ENCODE measurements at places on chromosomes 2 and 18.

DNA sequence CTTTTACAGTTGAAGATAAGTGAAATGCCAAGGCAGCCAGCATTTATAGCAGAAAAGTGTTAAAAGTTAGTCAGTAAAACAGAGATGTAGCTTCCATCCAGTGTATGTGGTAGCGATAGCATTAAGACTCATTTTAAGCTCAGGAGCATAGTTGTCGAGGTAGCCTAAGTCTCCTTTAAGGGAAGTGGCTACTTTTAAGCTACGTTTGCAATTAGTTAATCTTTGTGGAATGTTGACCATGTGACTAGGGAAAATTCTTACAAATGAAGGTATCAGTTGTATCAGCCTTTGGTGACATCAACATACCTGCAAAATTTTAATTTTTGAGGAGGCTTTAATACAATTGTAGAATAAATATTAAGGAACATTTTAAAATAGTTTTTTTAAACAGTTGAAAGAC lies 61.9 kb downstream of the LHCGR start:
- DNase-seq, result no peak

GRCh38 chr18:13185675-13186198 lies 32.8 kb upstream of the LDLRAD4 start:
- DNase-seq, result no peak

DNA sequence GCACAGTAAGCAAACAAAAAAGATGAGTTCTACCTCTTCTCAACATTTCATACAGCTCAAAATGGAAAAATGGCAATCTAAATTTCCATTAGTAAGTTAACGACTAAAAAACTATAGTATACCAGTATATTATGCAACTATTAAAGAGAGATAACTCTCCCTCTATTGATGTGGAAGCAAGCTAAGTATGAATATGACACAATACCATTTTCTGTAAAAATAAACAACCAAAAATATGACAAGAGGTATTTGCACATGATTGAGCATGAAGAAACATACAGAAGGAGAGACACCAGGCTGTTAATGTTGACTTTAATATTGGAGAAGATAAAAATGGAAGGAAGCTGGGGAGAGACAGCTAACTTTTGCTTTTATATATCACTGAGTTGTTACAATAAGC lies 103.5 kb upstream of the ARL5A start:
- DNase-seq, result no peak

DNA sequence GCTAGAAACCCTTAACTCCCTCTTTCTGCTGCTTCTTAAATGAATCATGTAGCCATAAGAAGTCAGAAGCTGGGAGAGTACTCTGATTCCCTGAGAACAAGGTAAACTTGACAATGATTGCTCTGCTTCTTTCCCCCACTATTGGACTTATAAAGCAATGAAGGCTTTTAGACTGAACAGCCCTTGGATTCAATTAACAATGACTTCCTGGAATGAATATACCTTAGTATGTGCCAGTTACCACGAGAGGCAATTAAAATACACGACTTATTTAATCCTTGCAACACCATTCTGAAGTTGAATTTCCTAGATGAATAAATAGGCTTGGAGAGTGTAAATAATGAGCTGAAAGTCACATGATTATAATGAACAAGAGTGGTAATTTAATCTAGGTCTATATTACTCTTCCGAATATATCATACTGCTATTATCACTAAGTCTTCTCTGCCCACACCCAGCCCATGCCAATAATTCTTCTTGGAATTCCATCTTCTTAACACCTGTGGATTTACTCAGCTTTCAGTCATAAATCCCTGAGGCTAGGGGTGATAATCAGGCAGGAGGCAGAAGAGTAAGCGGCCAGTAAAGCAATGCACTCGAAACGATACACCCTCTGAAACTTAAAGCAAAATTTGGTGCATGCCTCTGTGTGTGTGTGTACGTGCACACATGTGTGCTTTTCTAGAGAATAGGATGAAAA lies 170.2 kb downstream of the ATAD2B start:
- no peak for DNase-seq

DNA sequence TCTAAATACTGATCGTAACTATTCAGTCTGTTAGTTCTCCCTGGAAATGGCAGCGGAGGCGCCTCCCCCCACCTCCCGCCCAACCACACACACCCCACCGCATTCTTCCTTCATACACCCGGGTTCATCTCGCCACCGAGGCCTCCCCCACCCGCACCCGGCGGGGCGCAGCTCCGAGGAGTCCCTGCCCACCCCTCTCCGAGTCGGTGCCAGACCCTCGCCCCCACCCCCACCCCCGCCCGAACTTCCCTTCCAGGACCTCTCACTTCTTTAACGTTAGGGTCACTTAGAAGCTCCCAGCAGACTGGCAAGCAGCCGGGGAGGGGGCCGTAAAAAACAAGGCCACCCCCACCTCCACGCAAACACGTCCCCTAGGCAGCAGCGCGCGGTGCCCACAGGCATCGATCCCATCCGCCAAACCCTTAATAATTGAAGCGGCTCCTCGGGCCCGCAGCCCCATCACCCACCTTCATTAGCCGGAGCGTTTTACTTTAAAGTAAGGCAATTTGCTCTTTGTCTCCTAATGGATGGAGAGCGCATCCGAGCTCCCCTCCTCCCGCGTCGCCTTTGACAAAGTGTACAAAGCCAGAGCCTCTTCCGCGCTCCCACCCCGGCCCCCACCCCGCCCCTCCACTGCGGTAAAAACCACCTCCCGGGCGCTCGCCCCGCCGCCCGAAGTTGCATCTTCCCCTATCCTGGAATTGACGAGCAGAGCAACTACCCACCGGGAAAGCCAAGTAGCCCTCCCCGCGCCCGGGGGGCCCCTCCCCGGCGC lies 624 bp downstream of the ZNF516 start:
- DNase-seq, result no peak

GRCh38 chr2:217049956-217050355 lies 190.1 kb upstream of the TNP1 start:
- DNase-seq, result no peak
